Mammary epithelial cell (primary cell): ENCODE measurements at places on chromosomes 6 and 20. TPM values are rescaled to one million over a fixed set of nuclear protein-coding genes. Genes with fewer than 3 reads are reported as not detected.

Gene BPIFA1
- total RNA-seq: not detected

Gene C20orf144
- total RNA-seq: under 0.01 TPM

Gene GMPR
- 0.45 and 0.51 TPM in 2 replicates for total RNA-seq

Gene ULBP3
- 28.5 TPM for total RNA-seq

Gene PAX1
- not detected for total RNA-seq

Gene CNR1
- total RNA-seq: not detected in 2 replicates

Gene ZC2HC1B
- total RNA-seq: not detected

Gene PRND
- total RNA-seq: not detected in 2 replicates

Gene TRDN
- not detected in 2 replicates for total RNA-seq

Gene PCSK2
- not detected in 2 replicates for total RNA-seq

Gene PLTP
- total RNA-seq: 17.7 TPM

Gene DZANK1
- total RNA-seq: 2.7 TPM

Gene CD93
- total RNA-seq: not detected in 2 replicates

Gene GRIK2
- total RNA-seq: 2.8 TPM
